ENCODE measurements at places on chromosomes 5 and 9.

DNA sequence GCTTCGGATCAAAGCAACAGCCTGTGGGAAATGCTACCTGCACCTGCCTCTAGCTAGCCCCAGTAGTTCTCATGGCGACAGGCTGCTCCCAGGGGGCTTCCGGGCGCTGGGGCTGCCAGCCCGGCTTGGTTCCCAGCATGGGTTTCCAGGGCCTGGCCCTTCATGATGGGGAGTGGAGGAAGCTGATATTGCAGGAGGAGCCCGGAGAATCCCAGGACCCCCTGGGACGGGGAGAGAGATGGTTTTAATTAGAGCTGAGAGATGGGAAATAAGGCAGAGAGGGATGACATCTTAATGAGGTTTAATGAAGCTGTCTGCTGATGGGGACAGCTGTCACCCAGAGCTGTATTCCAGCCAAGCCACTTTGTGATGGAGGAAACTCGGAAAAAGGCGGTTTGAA is 78.6 kb downstream of the CFAP77 start:
- no peak for DNase-seq

DNA sequence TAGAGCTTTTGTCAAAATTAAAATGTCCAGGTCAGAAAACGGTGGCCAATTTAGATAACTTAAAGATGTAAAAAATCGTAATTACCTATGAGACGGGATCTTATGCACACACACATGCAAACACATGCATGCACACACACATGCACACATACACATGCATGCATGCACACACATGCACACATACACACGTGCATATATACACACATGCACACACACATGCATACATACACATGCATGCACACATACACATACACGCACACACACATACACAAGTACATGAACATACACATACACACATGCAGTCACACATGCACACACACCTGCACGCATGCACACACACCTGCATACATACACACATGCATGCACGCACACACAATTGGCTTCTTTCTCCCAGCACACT is 362.0 kb downstream of the IRX1 start:
- DNase-seq = no peak

DNA sequence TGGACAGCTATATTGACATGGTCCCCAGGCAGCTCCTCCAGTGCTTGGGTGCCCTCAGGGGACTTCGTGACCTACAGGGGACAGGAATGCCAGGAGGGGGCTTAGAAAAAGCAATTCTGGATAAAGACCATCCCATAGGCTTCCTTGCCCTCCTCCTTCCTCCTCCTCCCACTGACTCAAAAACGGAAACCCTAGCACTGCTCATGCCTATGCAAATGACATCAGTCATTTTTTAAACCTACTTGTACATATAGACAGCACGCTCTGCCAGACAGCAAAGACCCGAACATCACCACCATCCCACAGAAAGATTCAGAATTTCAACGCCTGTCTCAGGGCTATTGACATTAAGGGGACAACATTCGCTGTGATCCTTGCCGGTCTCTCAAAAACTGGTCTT is 11.0 kb downstream of the IGFBPL1 start:
- no peak for DNase-seq

DNA sequence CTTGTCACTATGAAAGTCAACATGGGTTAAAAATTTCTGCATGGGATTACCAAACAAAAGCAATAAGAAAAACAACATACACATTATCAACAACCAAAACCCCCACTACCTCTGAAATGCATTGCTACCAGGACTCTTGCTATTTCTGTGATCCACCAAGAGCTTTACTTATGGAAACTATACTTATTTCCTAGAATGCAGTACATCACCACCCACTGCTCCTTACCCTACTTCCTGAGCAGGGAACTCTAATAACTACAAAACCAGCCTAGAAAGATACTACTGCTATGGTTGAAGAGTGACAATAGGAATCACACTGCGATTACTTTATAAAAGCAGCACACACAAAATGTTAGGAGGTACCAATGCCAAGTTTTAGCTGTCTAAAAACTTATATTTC is 22.2 kb downstream of the LURAP1L start:
- DNase-seq = no peak

DNA sequence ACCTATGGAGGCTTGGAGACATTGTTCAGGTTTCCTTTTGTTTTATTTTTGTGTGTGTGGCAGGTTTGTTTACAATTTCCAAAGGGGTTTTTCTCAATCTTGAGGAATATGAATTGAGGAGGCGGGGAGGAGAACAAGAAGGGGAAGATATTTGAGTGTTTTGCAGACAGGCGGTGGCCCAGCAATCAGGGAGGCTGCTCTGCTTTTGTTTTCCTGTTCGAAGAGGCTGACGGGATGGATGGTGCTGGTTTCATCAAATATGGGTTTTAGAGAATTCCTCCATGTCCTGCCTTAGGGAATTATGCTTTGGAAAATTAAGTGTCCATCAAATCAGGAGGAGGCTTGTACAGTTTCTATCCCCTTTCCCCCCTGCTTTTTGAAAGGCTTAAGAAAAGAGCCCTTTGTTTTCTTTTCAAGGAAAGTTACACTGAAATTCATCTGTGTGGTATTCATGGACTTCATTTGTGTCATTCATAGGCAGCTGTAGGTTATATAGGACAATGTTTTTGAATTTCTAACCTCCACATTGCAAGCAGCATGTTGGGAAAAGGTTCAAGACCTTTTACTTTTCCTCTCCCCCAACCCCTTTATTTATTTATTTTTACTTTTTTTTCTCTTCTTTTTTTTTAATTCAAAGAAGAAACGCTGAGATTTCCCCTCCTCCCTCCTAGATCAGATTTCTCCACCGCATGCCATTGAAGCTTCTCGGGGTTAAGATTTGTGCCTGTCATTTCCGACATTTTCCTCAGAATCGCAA is 107.4 kb downstream of the ZNF462 start:
- no peak for DNase-seq

DNA sequence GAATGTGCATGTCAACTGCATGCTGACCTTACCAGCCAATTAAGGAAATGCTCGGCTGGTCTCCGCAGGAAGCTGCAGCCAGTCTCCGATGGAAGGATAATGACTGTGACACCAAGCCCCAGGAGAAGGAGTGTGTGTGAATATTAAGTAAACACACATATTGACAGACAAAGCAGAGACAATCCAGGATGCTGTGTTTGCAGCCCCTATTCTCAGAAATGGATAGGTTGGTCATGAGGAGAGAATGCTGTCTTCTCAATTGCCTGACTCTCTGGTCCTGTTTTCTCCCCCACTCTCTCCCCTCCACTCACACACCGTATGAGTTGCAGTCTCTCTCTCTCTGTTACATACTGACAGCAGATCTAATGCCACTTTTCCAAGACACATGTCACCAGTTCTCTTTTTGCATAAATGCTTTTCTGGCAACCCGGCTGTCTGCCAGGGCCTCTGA is 85.7 kb downstream of the EPB41L4A start:
- no peak for DNase-seq

DNA sequence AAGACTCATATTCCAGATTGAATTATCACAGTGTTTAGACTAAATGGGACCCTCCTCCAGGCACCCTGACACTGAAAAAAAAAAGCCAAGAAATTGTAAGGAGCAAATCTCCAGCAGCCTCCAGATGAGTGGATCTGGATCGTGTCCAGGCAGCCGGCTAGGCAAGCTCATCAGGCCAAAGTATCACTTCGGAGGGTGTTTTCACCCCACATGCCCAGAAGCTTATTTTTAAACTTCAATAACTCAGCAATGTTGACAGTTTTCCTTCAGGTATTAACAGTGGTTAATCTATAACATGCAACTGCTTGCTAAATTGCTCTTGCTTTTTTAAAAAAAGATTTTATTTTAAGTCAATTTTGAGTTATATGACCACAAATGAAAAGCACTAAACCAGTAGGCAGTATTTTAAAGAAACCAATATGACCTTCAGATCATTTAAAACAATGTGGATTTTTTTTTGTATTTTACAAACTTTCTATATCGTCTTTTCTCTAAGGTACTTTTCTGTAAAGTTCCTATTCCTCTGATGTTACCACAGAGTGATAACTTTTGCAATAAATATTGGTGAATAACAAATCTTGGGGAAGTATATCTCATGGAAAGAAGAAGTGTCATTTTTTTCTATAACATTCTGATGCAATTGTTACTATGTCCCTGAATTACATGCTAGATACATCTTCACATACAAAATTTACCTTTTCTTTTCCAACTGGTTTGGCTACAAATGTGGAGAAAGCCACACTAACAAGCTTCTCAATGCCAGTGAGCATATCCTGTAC is 30.7 kb downstream of the ACOT12 start:
- DNase-seq = no peak

DNA sequence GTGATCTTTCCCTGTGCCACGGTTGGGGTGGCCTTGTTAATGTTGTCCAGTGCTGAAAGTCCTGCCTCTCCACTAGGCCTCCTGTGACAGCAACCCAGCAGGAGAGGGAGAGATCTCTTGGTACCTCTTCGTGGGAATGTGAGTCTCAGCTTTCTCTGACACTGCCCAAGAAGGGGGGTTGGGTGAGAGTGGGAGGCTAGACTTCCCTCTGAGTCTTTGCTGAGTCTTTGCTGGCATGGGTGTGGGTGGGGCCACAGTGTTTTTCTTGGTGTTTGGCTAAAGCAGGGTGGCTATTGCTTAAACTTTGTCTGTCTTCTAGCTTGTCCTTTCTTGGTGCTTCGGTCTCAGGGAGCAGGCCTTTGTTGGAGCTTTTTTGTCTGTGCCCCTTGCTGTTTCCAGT is 145.6 kb downstream of the GNA14 start:
- no peak for DNase-seq

DNA sequence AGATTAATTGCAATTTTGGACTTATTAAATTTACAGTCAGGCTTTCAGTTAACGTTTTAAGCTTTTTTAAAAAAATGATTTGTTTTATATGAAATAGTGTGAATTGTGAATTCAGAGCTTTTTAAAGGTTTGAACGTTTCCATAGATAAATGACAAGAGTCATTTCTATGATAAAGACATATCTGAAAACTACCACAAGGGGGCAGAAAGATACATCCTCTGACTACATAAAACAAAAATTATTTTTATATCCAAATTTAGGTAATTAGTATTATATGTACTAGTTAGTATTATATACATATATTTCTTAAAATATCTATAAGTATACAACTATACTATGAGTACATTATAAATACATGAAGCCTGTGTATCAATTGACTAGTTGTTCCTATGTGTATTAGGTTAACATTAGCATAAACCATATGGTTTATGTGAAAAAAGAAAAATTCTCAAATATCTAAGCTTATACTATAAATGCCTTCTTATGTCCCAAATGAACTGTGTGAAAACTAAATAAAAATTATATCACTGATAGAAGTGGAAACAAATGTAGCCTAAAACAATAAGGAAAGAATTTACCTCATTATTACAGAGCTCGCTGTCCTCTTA is 155.2 kb downstream of the MEF2C start:
- DNase-seq = no peak

DNA sequence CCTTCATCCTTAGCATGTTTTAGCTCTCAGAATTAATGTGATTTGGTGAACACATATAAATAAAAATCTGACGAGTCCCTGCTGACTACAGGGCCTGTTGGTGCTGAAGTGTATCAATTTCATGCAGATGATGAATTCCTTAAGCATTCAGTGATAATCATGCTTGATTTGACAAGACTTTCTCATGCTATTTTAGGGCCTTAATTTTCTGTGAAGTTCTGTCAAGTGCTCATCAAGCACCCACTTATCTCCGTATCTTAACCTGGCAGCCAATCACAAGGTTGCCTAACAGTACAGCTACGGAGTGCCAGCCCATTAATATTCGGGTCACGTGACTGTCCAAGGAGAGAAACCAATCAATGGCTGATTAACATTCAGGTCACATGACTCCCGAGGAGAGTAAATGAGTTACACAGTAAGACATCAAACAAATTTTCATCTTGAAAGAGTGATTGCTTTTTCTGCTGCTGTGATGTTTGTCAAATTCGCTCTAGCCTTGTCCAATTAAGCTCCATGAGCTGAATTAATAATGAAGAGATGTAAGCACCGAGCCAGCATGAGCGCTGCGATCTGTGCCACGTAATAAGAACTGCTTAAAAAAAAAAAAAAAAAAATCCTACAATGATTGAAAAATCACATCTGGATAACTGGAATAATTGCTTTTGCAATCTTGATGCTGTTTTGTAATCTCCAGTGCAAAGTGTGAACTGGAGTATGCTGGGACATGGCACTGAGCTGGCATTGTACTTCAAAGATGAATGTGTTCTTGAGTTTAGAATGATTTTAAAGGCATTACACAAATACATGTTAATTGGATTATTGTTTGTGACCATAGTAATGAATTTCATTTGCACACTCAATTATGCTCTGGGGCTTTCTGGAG is 104.3 kb upstream of the SPATA31D4 start:
- no peak for DNase-seq

- DNase-seq = no peak
Measured at GRCh38 chr5:53713978-53714666, 153.7 kb downstream of the NDUFS4 start.

- no peak for DNase-seq
Measured at GRCh38 chr5:33059081-33059480, 348.0 kb downstream of the NPR3 start.

DNA sequence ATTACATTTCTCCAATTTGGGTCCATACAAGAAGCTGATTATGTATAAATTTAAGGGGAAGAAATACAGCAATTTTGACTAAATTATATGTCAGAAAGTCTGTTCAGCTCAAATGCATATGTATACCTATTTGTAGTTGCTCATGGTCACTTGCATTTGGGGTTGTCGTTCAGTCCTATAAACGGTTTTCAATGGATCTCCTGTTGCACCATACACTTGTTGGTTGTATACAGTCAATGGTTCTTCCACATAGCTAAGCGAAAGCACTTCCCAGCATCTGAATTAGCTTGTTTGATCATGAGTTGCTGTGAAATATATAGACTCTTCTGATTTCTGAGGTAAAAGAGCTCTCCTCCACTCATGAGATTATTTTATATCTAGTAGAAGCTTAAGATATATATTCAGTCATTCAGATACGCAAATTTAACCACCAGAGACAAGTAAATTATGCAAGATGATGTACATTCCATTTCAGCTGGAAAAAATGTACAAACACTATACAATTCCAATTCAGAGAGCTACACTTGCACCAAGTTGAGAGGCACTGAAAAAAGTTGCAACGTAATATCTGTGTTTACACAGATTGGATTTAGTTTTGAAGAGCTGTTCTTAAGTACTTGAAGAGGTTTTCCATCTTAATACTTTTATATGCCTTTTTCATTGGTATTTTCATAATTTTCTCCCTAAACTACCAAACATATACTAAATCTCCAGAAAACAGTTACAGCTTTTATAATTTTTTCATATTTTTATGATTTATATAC is 64.4 kb upstream of the POU5F2 start:
- DNase-seq = no peak

GRCh38 chr5:633501-633955 is 21.4 kb downstream of the CEP72 start:
- no peak for DNase-seq

DNA sequence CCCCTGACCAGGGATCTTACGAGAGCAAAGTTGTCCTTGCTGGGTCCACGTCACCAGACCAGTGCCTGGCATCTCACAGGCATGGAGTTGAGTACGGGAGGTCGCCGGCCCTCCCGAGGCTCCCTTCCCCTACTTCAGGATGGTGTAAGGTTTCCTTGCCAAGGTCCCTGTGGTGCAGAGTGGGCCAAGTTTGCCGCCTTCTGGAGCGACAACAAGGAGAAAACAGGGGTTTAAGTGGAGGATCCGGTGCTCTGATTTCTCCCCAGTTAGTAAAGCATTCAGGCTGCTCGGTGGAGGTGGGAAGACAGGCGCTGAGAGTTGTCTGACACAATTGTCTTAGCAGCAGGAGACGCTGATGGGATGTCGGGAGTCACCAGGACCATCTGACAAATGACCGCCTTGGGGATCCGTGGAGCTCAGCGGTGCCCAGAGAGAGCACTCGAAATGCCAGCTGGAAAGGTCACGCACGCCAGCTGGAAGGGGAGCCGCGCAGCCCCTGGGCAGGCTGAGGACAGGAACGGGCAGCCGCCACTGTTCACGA is 37.3 kb downstream of the ADAMTS2 start:
- no peak for DNase-seq

Measured in GM06990 (cell line).